HCT116 (cell line): ENCODE measurements at places on chromosomes 12 and 14. TPM values are rescaled to one million over a fixed set of nuclear protein-coding genes. Genes with fewer than 3 reads are reported as not detected.
A peak's percentile ranks its signal among the peaks of the same experiment; 100 is the strongest.

DNA sequence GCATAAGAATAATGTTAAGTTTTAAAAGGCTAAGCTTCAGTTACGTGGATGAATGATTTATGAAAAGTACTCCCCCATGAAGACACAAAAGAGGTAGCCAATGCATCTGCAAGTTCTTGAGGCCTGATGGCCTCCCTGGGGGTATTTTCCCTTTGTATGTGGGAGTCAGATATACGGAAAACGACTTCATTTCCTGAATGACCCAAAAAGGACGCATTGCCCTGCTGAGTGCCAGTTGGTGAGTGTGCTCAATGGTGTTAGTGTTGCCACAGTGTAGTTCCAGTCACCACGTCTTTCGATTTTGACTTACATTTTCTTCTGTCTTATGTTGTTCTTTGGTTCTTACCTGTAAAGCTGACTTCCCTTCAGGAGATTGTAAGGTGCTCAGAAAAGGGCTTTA, 8.0 kb downstream of the ETV6 start:
- no peaks in the 10 kb centered on the region for H3K36me3 ChIP-seq
- H3K4me3 ChIP-seq: no peak overlapping the region
- no peaks in the 10 kb centered on the region for H3K27me3 ChIP-seq
- DNase-seq: no peak
- H3K27ac ChIP-seq: no peak overlapping the region
- H3K4me1 ChIP-seq: peaks cover 15% of the 10 kb centered on the region; the same call in 1 of the 2 replicates

DNA sequence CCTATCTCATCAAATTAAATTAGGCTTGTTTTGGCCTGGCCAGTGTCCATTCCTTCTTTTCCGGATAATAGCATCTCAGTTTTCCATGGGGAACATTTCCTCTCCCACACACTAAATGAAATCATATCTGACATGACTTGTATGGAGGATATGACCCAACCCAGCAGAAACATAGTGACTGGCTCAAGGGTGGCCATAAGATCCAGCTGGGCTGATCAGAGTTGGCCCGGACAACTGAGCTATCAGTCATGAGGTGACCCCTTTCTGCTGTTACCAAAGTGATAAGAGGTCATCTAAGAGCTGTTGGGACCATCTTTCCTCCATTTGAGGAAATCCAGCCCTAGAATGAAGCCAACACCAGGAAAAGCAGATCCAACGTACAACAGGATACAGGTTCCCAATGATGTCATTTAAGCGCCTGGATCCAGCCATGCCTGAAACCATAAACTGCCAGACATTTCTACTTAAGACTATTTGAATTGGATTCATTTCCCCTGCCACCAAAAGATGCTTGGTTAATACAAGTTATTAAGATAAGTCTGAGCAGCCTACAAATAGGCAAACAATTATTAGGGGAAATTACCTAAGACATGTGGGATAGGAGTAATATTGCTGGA, 20.7 kb upstream of the NCOR2 start:
- peaks cover 38% of the 10 kb centered on the region for H3K4me1 ChIP-seq
- no peak for DNase-seq
- no peak overlapping the region for H3K4me3 ChIP-seq
- no peaks in the 10 kb centered on the region for H3K27me3 ChIP-seq
- no peak overlapping the region for H3K27ac ChIP-seq

GRCh38 chr14:59236195-59236594, 47.7 kb downstream of the DAAM1 start:
- H3K4me3 ChIP-seq: no peak overlapping the region
- no peaks in the 10 kb centered on the region for H3K27me3 ChIP-seq
- H3K36me3 ChIP-seq: no peaks in the 10 kb centered on the region

DNA sequence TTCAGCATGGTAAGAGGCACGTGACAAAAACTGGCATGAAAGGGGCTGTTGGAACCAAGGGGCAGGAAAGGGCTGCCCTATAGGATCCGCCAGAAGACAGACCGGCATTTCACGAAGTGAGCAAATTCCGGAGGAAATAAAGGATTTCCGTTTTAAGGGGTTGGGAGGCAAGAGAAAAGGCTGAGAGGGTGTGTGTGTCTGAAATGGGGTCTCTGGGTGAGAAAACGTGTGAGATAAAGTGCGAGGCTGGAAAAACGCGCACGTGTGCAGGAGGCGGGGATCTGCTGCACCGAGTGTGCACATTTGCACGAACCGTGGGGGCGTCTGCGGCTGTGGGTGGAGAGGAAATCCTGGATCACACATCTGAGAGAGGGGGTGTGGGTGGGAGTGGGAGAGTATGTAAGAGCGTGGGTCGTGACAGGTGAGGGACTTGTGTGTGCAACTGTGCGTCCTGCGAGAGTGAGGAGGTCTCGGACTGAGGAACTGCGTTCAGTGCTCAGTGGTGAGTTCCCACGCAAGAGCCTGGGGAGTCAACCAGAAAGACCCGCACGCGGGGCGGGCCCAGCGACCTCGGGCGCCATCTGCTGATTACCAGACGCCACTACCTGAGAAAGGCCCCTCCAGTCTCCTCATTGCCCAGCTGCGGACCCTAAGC, 37.0 kb upstream of the P2RX7 start:
- peak overlapping the region; percentile 36 for H3K4me3 ChIP-seq
- no peaks in the 10 kb centered on the region for H3K36me3 ChIP-seq
- DNase-seq: peak; percentile 48
- H3K27ac ChIP-seq: no peak overlapping the region

GRCh38 chr12:127957001-127957660, 309.8 kb upstream of the TMEM132C start:
- no peak for DNase-seq
- H3K27me3 ChIP-seq: no peaks in the 10 kb centered on the region
- no peak overlapping the region for H3K4me3 ChIP-seq
- no peaks in the 10 kb centered on the region for H3K4me1 ChIP-seq
- no peak overlapping the region for H3K27ac ChIP-seq

LHX5 gene
- total RNA-seq: 2.4 TPM

GRCh38 chr14:87785897-87786296, 207.1 kb downstream of the GALC start:
- no peaks in the 10 kb centered on the region for H3K36me3 ChIP-seq
- no peak overlapping the region for H3K4me3 ChIP-seq
- DNase-seq: no peak
- H3K4me1 ChIP-seq: no peaks in the 10 kb centered on the region
- no peak overlapping the region for H3K27ac ChIP-seq
- no peaks in the 10 kb centered on the region for H3K27me3 ChIP-seq

APOF gene
- 0.17 TPM for total RNA-seq

SLC10A1 gene
- not detected for total RNA-seq

GRCh38 chr14:73745571-73746519, 31.7 kb upstream of the PNMA1 start:
- peak overlapping the region; percentile 46 for H3K27ac ChIP-seq
- H3K4me3 ChIP-seq: no peak overlapping the region
- H3K36me3 ChIP-seq: no peaks in the 10 kb centered on the region
- no peaks in the 10 kb centered on the region for H3K27me3 ChIP-seq
- H3K4me1 ChIP-seq: peaks cover 54% of the 10 kb centered on the region
- DNase-seq: no peak

GRCh38 chr14:95514131-95515079, 2.0 kb downstream of the SYNE3 start:
- peaks cover 32% of the 10 kb centered on the region for H3K4me1 ChIP-seq
- no peak for DNase-seq
- H3K27ac ChIP-seq: no peak overlapping the region

KRT85 gene
- not detected for total RNA-seq

FAM90A1 gene
- total RNA-seq: 0.64 TPM

CACNA2D4 gene
- total RNA-seq: 1.7 TPM

DNA sequence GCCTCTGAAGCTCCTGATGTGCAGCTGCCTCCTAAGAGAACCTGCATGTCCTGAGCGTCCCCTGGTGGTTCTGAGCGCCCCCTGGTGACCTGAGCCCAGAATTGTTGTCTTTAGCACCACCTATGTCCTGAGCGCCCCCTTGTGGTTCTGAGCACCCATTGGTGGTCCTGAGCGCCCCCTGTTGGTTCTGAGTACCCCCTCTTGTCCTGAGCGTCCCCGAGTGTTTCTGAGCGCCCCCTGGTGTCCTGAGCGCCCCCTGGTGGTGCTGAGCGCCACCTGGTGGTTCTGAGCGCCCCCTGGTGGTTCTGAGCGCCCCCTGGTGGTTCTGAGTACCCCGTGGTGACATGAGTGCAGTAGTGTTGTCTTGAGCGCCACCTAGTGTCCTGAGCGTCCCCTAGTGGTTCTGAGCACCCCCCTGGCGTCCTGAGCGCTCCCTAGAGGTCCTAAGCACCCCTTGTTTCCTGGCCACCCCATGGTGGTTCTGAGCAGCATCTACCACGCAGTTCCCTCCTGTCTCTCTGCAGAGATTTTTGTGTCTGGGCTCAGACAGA, 782.5 kb downstream of the TMEM121 start:
- no peaks in the 10 kb centered on the region for H3K27me3 ChIP-seq
- no peak overlapping the region for H3K4me3 ChIP-seq
- DNase-seq: no peak
- H3K4me1 ChIP-seq: no peaks in the 10 kb centered on the region
